AG09319 (cell line): ENCODE measurements at places on chromosomes 1 and 21.

DNA sequence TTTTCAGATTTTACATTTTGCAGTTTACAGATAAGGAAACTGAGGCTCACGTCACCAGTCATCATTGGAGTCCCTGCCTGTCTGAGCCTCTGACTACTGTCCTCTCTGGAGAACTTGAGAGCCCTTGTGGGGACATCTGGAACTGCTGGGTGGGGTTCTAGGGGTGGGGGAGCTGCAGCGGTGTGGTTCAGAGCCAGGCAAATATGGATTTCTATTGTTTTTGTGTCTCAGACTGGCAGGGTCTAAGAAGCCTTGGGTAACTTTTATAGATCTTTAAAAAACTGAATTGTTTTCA is 46.9 kb downstream of the IER5 start:
- no peak for DNase-seq

DNA sequence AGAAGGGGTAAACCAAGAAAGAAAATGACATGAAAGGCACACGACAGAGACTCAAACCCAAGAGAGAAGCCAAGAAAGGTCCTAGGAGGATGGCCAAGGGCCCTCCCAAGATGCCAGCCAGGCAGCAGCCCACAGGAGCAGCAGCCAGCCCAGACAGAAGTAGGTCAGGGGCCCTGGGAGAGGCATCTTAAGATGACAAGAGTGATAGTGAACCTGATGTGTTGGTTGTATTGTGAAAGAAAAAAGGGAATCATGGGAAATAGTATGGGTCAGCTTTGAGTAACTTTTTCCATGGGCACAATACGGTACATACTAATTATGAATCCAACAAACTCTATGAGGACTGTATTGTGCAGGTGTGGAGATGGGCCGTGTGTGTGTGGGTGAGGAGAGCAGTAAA is 3.3 kb downstream of the CCSAP start:
- DNase-seq: no peak

- DNase-seq: no peak
These were observed 35.2 kb downstream of the CFAP57 start for GRCh38 chr1:43207229-43207853.

- no peak for DNase-seq
These were observed 85.6 kb downstream of the PAX7 start for GRCh38 chr1:18716112-18716784.

DNA sequence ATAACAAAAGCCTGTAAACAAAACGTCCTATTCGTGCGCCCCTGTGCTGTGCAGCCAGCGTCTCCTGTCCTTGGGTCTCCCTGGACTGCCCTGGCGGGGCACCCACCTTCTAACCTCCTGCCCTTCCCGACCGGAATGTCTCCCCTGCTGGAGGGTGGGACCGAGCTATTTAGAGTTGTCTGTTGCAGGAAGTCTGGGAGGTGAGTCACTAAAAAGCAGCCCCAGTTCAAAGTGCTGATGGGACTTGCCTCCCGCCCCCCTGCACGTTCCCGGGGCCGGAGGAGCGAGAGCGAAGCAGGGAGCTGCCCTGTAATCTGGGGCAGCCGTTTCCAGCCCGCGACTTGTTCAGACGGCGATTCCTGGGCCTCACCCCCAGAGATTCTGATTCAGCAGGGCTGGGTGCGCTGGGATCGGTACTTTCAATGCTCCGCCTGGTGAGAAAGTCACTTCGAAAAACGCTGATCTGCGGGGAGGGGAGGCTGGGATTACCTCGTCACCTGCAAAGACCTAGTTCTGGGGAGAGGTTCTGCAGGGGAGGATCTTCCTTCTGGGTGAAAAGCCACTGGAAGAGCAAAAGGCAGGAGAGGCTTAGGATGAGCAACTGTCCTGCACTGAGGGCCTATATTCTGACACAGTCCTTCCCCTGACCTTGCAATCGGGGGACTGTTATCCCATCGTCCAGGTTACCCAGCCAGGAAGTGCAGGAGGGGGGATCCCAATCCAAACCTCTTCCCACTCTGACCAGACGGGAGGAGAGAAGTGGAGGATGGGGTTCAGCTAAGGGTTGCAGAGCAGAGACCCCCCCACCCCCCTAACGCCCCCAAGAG is 1.2 kb upstream of the DHRS3 start:
- peak; percentile 68 for DNase-seq

- DNase-seq: peak; percentile 18
These were observed 40.1 kb upstream of the ADGRL2 start for GRCh38 chr1:81760477-81761097.

- DNase-seq: no peak
These were observed 1586.1 kb downstream of the NCAM2 start for GRCh38 chr21:22584308-22584707.

- DNase-seq: no peak
These were observed 165.3 kb upstream of the SYT6 start for GRCh38 chr1:114318961-114319360.

- no peak for DNase-seq
These were observed 212.1 kb downstream of the PBX1 start for GRCh38 chr1:164771041-164771618.

DNA sequence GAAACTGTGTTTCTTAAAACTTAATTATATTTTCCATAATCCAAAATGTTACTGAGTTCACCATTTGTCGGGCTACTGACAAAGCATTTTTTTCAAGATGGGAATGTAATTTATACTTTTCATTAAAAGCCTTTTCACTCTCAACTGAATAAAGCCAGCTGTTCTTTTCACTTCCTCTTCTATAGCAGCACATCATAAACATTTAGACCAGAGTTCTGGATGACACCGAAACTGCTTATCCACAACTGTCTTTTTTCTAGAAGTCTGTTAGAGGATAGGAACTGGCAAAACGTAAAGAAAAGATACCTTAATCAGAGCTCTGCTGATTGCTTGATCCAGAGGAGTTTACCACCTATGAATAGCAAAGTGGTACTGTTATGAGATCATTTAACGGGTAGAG is 594.7 kb downstream of the ADGRL2 start:
- DNase-seq: no peak

GRCh38 chr1:10677491-10678391 is 118.7 kb downstream of the CASZ1 start:
- no peak for DNase-seq

- no peak for DNase-seq
These were observed 1.5 kb upstream of the COL16A1 start for GRCh38 chr1:31705080-31705866.

DNA sequence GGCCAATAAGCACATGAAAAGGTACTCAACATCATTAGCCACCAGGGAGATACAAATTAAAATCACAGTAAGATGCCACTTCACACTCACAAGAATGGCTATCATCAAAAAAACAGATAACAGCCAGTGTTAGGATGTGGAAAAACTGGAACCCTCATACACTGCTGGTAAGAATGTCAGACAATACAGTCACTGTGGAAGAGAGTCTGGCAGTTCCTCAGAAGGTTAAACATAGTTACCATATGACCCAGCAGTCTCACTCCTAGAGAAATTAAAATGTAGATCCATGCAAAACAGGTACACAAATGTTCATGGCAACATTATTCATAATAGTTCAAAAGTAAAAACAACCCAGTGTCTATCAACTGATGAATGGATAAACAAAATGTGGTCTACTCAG is 33.3 kb downstream of the LDLRAD1 start:
- no peak for DNase-seq

GRCh38 chr1:48536477-48536876 is 64.5 kb upstream of the SPATA6 start:
- no peak for DNase-seq

DNA sequence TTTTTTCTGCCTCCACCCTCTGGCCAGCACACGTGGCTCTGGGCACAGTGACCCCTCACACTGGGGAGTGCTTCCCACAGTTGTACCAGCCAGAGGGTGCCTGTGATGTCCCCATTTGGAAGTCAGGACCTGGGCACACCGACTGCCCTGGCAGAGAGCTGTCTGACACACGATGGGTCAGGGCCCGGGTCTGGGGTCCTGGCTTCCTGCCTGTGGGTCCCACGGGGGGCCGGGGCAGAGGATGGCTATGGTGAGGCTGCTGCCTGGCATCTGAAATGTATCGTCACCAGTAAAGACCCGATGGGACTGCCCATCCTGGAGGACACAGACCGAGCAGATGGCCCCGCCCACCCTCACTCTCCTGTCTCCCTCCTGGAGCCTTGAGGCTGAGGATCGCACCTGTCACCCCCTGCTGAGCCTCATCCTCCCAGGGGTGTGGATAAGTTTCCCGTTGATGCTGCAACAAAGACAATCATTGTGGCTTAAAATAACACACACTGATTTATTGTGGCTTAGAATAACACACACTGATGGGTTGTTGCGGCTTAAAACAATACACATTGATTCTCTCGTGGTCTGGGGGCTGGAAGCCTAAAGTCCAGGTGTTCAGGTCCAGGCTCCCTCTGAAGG is 88.8 kb upstream of the TTC34 start:
- no peak for DNase-seq

- no peak for DNase-seq
These were observed 13.6 kb downstream of the PCNX2 start for GRCh38 chr1:233281711-233282581.

DNA sequence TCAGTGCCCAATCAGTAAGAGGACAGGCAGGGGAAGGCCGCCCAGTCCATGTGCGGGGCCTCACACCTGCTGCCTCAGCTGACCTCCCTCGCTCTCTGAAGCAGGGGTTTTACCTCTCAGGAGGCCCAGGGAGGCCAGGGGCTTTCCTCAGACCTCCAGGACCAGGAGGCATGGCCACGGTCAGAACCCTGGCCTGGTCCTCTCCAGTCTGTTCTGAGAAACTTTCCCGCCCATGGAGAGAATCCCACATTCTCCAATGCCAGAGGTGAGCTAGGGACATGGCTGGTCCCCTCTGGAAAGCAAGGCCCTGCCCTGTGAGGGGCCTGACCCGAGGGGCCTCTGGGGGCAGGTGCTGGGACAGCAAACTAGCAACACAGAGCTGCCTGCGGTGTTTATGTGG is 68.2 kb downstream of the DMRTB1 start:
- DNase-seq: no peak

GRCh38 chr1:26350701-26351589 is 3.0 kb downstream of the CRYBG2 start:
- DNase-seq: no peak

DNA sequence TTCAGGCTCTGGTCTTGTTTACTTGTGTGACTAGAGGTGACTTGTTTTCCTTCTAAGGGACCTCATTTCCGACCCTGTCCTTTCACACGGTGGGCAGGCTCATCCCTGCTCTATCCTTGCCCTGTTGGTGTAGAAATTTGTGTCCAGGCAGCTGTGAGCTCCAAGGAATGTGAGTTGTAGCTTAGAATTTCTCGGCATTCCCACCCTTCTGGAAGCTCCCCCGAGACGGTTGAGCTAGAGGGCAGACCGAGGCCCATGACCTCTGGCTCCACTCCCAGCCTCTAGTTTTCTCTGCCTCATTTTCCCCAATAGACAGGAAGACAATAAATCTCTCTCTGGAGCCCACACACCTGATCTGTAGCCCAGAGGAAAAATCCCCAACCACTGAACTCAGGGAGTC is 100.9 kb downstream of the NAV1 start:
- no peak for DNase-seq

- no peak for DNase-seq
These were observed 240.4 kb downstream of the PTGER3 start for GRCh38 chr1:70807088-70807664.

DNA sequence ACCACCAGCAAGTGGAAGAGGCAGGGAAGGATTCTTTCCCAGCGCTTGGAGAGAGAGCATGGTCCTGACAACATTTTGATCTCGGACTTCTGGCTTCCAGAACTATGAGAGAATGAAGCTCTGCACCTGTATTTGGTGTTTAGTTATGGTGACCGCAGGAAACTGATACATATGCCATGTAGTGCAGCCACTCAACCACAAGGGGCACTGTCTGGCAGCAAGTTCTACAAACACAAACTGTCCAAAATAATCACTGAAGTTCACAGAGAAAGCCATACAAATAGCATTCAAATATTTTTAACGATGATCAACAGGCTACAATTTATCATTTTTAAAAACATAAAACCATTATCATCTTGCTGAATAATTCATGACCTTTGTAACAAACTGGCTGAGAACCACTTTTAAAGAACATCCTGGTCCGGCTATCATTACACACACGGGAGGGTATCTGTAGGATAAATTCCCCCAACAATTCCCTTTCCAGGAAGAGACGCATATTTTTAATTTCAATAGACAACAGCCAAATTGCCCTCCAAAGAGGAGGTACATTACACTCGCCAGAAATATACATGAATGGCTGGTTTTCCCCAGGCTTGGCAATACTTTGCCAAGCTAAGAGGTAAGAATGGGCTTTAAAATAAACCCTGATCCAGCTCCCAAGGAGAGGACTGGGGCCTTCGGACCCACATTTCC is 9.2 kb upstream of the CBR3 start:
- DNase-seq: no peak

DNA sequence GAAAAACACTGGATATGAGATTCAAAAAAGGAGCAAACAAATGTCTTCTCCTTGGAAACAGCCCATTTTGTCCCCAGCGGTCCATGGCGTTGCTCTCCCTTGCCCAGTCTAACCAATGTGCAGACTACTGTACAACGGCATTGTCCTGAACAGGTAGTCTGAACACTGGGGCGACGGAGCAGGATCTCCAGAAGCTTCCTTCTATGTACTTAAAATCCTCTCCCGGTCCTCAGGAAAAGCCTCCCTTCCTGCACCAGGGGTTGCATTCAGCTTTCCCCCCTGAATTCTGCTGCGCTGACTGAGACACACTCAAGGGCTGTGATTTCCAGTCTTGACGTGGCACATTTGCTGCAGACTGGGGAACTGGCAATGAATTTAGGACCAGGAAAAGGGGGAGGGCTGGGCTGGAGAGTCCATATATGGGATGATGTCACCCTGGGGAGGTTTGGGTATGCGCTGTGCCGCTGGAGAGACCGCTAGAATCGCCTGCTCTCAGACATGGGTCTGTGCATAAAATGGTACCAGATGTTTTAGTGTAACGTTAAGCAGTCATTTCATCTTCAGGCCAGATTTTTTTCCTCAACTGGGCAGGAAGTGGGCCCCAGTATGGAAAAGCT is 275.9 kb upstream of the C1orf105 start:
- peak; percentile 98 for DNase-seq

DNA sequence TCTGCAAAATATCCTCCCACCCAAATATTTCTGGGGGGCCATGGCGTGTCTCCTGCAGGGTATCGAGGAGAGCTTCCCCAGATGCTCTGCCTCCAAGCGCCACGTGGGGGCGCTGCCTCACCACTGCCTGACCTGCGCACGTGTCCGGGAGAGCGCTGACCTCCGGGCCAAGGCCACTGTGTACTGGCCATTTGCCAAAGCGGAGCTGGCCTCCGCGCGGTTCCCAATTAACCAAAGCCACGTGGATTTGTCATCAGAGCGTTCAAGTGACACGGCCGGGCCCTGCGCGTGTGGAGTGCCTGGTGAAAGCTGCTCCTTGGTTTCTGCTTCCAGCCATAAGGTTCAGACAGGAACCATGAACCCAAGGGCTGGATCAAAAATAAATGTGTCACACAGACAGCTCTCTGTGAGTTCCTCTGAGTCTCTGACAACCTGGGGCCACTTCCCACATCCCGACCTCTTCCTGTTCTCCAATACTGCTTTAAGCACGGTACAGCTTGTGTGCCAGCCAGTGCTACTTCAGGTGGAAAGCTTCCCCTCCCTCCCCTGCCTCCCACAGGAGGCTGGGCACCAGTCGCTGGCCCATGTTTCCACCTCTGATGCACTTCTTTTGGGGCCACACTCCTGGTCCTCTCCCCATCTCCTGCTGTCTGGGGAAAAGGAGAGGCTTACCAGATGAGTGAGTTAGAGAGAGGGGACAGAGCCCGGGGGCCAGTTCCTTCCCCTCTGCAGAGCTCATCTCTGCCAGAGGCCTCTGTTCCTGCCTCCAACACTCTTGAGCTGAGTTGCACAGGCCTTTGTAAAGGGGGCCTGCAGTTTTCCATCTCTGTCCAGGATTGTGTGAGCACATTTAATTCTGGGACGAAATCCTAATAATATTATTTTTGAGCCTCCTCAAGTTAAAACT is 26.1 kb downstream of the ZP4 start:
- DNase-seq: no peak

- DNase-seq: no peak
These were observed 2.6 kb upstream of the UQCRHL start for GRCh38 chr1:15810073-15810472.
